Activated naive CD8-positive, alpha-beta T cell treated with anti-CD3 and anti-CD28 coated beads for 36 hours (primary cell): ENCODE measurements at places on chromosomes 5 and 9. TPM values are rescaled to one million over a fixed set of nuclear protein-coding genes. Genes with fewer than 3 reads are reported as not detected.

- no peak for DNase-seq
Measured at GRCh38 chr5:17402289-17403121, 95.5 kb upstream of the TAF11L2 start.

DNA sequence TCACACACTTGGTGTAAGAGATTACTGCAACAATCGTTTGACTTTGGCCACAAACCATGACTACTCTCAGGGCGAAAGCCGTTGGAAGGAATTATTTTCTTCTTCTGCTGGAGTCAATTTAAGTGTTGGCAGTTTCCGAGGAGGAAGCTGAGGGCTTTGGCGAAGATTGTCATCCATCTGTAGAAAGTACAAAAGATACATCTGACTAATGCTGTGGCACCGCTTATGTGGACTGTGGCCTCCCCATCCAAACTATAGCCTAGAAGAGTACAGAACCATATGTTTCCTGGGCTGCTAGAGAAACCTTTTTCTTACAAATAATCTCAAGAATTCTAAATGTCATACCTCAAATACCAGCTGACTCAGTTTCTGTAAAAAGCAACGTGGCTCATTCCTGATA lies 7.4 kb downstream of the MTX3 start:
- no peak for DNase-seq

DNA sequence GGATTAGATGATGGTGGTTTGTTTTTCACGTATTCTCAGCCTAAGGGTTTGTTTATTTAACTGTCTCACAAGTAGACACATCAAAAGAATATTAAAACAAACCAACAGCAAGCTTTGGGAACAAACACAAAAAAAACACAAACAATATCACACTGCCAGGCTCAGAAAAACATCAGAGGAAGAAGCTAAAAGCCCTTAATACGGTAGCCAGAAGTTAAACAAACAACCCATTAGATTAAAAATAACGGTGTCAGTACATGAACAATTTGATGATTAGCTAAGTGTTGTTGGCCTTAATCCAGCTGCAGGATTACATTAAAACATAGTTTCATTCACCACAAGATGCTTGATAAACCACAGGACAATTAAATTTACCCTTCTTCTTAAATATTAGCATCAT lies 15.9 kb upstream of the DMRT2 start:
- DNase-seq: no peak

PCDHA12 gene
- total RNA-seq: not detected

OSMR gene
- not detected for total RNA-seq
